MG63 (cell line): ENCODE measurements at places on chromosomes 16 and 17. TPM values are rescaled to one million over a fixed set of nuclear protein-coding genes. Genes with fewer than 3 reads are reported as not detected.

SHBG gene
- not detected in 2 replicates for total RNA-seq

GRCh38 chr16:11471548-11471947 lies 115.2 kb downstream of the LITAF start:
- DNase-seq: no peak

DNA sequence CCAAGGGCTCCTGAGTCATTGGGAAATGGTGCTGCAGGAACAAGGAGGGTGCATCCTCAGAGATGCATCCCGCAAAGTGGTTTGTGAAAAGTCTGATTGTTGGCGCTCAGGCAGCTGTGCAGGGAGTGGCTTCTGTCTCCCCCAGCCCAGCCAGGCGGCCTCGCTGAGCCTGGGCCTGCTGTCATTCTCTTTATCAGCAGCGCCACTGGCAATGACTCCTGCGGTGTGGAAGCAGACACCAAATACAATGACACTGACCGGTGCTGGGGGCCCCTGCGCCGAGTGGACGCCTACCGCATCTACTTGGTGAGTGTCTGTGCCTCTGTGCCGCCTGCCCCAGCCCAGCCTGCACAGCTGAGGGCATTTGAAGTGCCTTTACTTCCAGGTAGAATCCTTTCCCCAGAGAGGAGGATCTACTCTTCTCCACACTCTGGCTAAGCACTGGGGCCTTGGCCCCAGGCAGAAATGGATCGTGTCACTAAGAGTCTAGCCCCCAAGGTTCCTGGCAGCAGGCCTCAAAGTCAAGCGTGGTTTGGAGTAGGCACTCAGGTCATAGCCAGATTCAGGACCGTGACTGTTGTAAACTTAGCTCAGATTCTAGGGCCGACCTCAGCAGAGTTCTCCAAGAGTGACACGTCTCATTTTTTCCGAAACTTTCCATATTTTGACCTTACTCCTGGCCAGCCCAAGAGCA lies 19.3 kb upstream of the NAT9 start:
- no peak for DNase-seq

DNA sequence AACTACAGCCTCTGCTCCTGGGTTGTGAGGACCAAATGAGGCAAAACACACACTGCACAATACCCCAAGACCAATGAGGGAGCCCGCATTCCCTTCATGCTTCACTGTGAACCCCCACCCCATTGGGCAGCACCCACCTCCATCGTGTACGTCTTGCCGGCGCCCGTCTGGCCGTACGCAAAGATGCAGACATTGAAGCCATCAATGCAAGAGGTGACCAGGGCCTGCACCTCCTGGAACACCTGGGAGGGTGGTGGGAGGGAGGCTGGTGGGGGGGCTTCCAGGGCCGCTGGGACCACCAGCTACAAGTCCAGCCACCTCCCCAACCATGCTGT lies 28.4 kb downstream of the KATNB1 start:
- no peak for DNase-seq

TBC1D3C gene
- total RNA-seq: 0.46 and 2.7 TPM in 2 replicates

- DNase-seq: no peak
These were observed 87.0 kb downstream of the CDH13 start for GRCh38 chr16:82713778-82714177.

GRCh38 chr16:26550111-26550610 lies 516.6 kb upstream of the C16orf82 start:
- DNase-seq: no peak

DNA sequence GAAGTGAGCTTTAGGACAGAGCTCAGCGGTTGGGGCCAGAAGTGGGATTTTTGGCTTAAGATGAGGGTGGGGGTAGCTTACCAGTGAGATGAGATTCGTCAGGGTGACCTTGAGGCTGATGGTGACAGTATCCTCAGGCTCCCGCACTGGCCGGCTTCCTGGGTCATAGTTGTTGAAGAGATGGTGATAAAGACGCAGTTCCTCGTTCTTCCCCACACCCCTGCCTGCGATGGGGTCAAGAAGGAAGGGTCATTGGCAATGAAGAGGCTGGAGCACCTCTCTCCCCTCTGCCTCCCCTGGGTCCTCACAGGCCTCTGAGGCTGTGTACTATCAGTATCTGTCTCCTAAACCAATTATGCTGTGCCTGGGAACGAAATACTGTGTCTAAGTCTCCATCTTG lies 358 bp downstream of the CHRNE start:
- no peak for DNase-seq

GRCh38 chr16:28494121-28494851 lies at the start of gene APOBR:
TSS of gene APOBR (plus strand) at chr16:28494643. CDS start at chr16:28494682, 39 bp downstream.
- DNase-seq: no peak

C1QTNF8 gene
- total RNA-seq: not detected in 2 replicates

- DNase-seq: no peak
These were observed 21.5 kb upstream of the PECAM1 start for GRCh38 chr17:64411999-64412771.

ZP2 gene
- total RNA-seq: not detected in 2 replicates

RNF167 gene
- 20.4 and 29.9 TPM in 2 replicates for total RNA-seq

GRCh38 chr16:52529226-52529625 lies 17.7 kb downstream of the TOX3 start:
- DNase-seq: no peak

DNA sequence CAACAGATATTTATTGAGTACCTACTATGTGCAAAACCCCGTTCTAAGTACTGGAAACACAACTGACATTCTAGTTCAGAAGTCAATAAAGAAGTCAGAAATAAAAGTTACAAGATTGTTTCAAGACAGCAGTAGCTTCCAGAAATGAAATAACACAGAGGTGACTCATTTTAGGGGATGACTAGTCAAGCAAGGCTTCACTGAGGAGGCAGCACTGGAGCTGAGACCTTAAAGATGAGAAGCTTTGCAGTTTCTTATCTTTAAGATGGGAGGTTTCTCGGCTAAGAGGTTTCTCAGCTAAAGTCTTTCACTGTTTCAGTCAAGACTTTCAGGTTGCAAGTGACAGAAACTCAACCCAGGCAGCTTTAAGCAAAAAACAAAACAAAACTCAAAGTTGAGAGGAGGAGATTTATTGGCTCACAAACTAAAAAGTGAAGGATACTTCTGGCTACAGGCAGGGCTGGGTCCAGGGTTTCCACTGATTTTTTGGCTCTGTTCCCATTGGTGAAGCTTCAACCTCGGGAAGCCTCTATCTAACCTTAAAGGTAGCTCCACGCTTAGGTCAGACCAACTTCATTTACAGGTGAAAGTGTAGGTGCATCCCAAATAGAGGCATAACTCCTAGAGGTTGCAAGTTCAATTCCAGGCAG lies 7.4 kb upstream of the MMP2 start:
- peak; percentile 77 for DNase-seq

DNA sequence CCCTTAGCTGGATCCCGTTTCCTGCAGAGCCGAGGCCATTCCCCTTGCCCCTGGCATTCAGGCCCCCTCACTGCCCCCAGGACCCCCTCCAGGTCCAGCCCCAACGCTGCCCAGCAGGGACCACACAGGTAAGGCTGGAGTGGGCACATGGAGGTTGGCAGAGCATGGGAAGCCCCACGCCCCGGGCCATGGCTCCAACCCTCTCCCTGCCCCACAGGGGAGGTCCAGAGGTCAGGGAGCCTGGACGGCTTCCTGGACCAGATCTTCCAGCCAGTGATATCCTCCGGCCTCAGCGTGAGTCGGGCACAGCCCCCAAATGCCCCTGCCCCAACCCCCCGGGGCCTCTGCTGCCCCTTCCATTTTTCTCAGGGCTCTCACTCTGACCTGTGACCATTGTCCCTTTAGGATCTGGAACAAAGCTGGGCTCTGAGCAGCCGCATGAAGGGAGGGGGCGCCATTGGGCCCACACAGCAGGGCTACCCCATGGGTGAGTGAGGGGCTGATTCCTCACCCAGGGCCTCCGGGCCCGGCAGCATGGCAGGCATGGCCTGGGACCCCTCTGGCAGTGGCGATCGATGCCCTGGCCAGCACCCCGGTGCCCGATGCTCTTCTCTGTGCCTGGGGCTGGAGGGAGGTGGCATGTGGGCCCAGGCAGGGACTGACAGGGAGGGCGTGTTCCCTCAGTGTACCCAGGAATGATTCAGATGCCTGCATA lies 18.5 kb upstream of the SMIM5 start:
- no peak for DNase-seq

PSMD11 gene
- 70.7 and 110 TPM in 2 replicates for total RNA-seq

DNA sequence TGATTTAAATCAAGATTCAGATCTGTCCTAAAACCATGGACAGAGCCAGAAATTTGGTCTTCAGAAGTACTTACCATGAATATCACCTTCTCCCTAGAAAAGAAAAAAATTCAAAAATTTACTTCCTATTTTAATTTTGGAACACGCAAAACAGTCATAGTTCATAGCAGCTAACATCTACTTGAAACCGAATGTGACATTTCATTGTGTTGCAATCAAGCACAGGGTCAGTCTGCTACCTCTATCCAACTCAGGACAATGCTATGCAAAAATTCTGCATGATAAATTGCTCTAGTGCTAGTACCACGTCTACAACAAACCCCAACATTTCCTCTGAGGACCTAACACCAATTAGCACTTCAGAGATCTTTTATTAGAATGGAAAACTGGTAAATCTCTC lies 7.7 kb downstream of the JPT1 start:
- no peak for DNase-seq

- no peak for DNase-seq
These were observed 2.9 kb downstream of the FAM117A start for GRCh38 chr17:49760932-49761558.

DNA sequence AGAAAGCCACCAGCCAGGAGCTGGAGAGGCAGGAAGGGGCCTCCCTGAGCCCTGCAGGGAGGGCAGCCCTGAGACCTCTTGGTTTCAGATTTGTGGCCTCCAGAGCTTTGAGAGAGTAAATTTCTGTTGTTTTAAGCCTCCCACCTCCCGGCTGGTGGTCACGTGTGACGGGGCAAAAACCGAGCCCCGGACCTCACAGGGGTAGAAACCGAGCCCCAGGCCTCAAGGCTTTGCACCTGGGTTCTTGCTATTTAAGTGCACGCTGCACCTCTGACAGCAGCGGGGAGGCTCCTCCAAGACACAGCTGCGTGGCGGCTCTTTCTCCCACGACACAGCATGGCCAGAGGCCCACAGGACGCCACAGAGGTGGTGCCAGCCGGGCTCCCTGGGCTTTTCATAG lies 17.4 kb upstream of the ZC3H18 start:
- no peak for DNase-seq

DNA sequence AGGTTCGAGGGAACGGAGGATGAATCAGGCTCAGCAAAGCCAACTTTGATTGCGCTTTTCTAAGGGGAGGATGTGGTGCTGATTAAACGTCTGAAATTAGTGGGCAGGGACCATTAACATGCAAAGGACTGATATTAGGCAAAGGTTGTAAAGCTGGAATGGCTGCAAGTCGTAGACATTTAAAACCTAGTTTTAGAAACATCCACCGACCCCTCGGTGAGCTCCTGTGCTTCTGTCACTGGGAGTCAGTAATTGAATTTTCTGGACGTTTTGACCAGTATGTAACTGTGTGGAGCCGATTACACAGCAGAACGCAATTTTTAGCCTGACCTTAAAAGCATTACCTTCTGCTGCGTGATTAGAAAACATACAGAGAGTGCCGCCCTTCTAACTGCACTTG lies 220.6 kb upstream of the HSBP1 start:
- DNase-seq: no peak

CCL2 gene
- 12.3 and 33.0 TPM in 2 replicates for total RNA-seq

- DNase-seq: no peak
These were observed 7.5 kb downstream of the IFI35 start for GRCh38 chr17:43014020-43014648.

KIAA0513 gene
- total RNA-seq: 4.2 and 4.4 TPM in 2 replicates

DNA sequence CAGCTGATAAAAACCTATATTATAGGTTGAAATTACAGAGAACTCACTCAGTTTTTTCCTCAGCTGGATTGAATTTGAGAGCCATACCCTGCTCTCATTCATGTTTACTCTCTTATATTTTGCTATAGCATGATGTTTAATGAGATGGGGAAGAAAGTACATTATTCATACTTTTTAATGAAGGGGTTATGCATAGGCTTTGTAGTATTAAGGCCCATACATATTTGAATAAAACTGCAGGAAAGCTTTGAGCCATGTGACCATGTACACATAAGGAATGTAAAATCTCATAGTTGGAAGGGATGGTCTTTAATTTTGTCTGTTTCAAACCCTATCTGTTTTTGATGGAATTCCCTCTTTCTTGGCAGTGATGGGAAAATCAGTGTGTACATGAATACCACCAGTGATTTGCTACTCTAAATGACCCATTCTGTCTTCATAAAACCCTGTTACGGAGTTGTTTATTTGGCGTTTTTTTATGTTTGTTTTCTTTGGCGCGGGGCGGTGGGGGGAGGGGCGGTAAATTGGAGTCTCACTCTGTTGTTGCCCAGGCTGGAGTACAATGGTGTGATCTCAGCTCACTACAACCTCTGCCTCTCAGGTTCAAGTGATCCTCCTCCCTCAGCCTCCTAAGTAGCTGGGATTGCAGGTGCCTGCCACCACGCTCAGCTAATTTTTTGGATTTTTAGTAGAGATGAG lies 38.8 kb upstream of the RASL10B start:
- DNase-seq: no peak

DNA sequence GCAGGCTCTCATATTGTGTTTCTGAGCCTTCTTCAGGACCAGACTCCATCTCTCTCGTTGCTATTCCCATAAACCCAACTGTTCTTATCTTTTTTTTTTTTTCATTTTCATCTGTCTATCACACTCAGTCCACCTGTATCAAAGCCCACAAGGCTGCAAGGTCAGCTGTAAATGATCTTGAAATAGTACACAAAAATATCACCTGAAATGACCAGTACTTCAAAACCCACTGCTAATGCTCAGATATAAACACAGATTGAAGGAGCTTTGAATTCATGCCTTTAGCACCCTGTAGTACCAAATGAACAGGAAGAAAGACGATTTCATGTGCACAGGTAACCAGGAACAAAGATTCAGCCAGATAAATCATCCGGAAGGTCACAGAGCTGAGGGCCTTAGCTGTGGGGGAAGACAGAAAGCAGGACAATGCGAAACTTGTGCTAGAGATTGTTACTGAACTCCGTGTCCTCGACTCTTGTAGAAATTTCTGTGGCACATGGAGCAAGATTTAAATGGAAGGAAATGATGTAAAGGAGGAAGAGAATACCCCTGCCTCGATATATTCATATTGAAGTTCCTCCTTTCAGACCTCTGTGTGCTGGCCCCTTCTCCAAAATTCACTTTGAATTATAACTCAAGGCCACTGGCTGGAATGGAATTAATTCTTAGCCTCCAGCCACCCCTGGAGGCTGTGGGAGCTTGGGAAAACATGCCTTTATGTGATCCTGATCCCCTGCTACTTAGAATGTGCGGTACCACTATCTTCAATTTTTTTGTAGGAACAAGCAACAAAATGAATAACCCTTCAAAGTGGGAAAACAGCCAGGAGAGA lies 4.1 kb downstream of the HLF start:
- no peak for DNase-seq

DNA sequence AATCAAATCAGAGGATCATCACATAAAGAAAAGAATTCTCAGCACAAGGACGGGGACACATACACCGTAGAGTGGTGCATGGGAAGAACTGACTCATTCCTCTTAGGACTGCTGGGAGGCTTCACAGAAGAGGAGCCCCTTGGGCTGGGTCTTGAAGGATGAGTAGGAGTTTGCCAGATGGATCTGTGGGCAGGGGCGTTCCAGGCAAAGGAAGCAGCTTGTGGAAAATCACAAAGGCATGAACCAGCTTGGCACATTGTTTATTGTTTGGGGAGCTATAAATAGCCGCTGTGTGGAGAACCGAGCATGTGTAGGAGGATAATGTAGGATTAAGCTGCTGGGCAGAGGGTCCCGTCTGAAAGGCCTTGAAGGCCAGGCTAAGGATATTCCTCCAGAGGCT lies 5.1 kb upstream of the SLC16A11 start:
- DNase-seq: no peak
